Activated T-cell treated with anti-CD3 and anti-CD28 coated beads, Interleukin-2, amount 50 U/mL, for 72 hours (primary cell): ENCODE measurements at places on chromosomes 5 and 9. TPM values are rescaled to one million over a fixed set of nuclear protein-coding genes. Genes with fewer than 3 reads are reported as not detected.

Gene RNF224
- total RNA-seq, result not detected

Gene CCNB1
- 128 TPM for total RNA-seq

Gene LCN1
- not detected for total RNA-seq

Gene SMIM33
- 0.22 TPM for total RNA-seq

Gene GPR150
- 1.7 TPM for total RNA-seq

- no peaks in the 10 kb centered on the region for H3K4me1 ChIP-seq
- no peak for DNase-seq
- H3K27ac ChIP-seq, result no peak overlapping the region
- H3K4me3 ChIP-seq, result no peak overlapping the region
Observed at GRCh38 chr5:1437226-1437829, 7.9 kb downstream of the SLC6A3 start.

DNA sequence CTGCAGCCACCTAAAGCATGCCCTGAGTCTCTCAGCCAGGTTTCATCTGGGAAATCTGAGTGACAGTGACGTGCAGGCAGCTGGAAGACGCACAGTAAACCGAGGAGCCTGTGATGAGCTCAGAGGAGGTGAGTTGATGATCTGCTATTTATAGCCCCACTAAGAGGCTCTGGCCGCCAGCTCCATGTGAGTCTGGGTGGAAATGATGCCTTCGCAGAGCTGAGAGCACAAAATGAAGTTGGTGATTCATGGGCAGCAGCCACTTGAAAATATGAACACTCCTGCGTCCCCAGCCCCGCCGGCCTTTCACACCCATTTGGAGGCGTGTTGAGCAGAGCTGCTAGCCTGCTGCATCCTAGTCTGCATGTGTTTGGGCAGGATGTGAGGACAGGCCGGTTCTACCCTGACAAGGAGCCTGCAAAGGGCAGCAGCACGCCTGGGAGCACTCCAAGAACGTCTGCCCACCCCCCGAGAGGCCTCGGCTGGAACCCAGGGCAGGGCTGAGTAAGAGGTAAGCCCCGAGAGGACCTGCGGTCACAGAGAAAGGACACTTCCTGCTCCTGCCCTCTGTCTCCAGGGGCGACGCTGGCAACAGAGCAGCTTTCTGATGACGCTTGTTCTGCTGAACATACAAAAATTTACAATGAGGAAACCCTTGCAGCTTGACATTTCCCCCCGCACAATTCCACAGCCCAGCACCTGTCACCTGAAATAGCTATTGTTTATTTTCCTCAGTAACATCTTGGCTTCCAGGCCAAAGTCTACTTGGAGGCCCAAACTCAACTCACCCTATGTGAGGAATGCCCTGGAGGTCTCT is 25.1 kb upstream of the CDKN2AIPNL start:
- peak overlapping the region; percentile 58 for H3K27ac ChIP-seq
- peak; percentile 75 for DNase-seq
- peak overlapping the region; percentile 64 for H3K4me3 ChIP-seq
- H3K36me3 ChIP-seq, result no peaks in the 10 kb centered on the region

GRCh38 chr5:111901296-111901695 is 144.3 kb upstream of the NREP start:
- DNase-seq, result no peak
- no peaks in the 10 kb centered on the region for H3K4me1 ChIP-seq
- H3K4me3 ChIP-seq, result no peak overlapping the region
- H3K27me3 ChIP-seq, result no peaks in the 10 kb centered on the region
- peaks cover 1% of the 10 kb centered on the region for H3K36me3 ChIP-seq

GRCh38 chr5:143576711-143577484 is 173.4 kb upstream of the NR3C1 start:
- H3K36me3 ChIP-seq, result peaks cover 2% of the 10 kb centered on the region
- H3K4me3 ChIP-seq, result no peak overlapping the region
- H3K4me1 ChIP-seq, result peaks cover 37% of the 10 kb centered on the region
- peaks cover 20% of the 10 kb centered on the region for H3K27me3 ChIP-seq

DNA sequence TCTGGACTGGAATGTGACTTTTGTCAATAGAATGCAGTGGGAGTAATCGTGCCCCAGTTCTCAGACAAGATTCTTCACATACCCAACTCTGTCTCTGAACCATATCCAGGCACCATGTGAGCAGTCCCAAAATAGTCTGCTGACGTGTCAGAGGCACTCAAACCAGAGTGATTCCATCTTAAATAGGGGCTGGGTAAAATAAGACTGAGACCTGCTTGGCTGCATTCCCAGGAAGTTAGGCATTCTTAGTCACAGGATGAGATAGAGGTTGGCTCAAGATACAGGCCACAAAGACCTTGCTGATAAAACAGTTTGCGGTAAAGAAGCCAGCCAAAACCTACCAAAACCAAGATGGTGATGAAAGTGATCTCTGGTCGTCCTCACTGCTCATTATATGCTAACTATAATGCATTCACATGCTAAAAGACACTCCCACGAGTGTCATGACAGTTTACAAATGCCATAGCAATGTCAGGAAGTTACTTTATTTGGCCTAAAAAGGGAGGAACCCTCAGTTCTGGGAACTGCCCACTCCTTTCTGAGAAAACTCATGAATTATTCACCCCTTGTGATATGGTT is 16.9 kb upstream of the PLCXD3 start:
- H3K27ac ChIP-seq, result no peak overlapping the region
- no peak overlapping the region for H3K4me3 ChIP-seq
- H3K36me3 ChIP-seq, result no peaks in the 10 kb centered on the region
- no peaks in the 10 kb centered on the region for H3K4me1 ChIP-seq
- no peaks in the 10 kb centered on the region for H3K27me3 ChIP-seq

GRCh38 chr9:95411054-95411892 is 93.8 kb upstream of the FANCC start:
- no peak overlapping the region for H3K27ac ChIP-seq
- peaks cover 13% of the 10 kb centered on the region for H3K27me3 ChIP-seq
- no peak for DNase-seq
- peaks cover 12% of the 10 kb centered on the region for H3K4me1 ChIP-seq
- H3K36me3 ChIP-seq, result no peaks in the 10 kb centered on the region
- H3K4me3 ChIP-seq, result no peak overlapping the region

DNA sequence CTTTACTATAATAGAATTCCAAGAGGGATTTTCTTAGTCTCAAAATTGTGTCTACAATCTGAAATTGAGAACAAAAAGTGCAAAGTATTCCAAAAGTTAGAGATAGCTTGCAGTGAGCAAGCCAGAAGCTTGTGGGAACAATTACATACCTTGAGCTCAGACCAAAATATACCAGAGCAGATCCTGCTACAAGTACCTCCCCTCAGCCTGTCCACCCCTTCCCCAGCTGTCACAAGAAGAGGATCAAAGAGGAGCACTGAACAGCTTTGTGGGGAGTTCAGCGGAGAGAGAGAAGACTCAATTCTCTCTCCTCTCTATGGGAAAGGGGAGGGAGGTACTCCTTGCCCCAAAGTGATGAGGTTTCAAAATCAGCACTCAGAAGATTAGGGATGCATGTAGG is 869.2 kb upstream of the DMAC1 start:
- H3K36me3 ChIP-seq, result no peaks in the 10 kb centered on the region
- no peaks in the 10 kb centered on the region for H3K27me3 ChIP-seq
- no peak overlapping the region for H3K27ac ChIP-seq
- H3K4me1 ChIP-seq, result no peaks in the 10 kb centered on the region
- no peak for DNase-seq

- peaks cover 17% of the 10 kb centered on the region for H3K27me3 ChIP-seq
- peaks cover 60% of the 10 kb centered on the region for H3K4me1 ChIP-seq
- peak within 1 kb of the TSS; percentile 97 for H3K4me3 ChIP-seq
- H3K36me3 ChIP-seq, result no peaks in the 10 kb centered on the region
- H3K27ac ChIP-seq, result peak within 1 kb of the TSS; percentile 73
Observed at GRCh38 chr5:79513704-79514390, at the start of gene HOMER1. Gene HOMER1, minus strand, starts transcription at chr5:79514134. Its CDS starts 1,360 bp downstream, at chr5:79512774.

GRCh38 chr5:24225051-24225450 is 419.7 kb downstream of the CDH10 start:
- H3K4me1 ChIP-seq, result no peaks in the 10 kb centered on the region
- DNase-seq, result no peak
- H3K27me3 ChIP-seq, result no peaks in the 10 kb centered on the region
- peaks cover 7% of the 10 kb centered on the region for H3K36me3 ChIP-seq

DNA sequence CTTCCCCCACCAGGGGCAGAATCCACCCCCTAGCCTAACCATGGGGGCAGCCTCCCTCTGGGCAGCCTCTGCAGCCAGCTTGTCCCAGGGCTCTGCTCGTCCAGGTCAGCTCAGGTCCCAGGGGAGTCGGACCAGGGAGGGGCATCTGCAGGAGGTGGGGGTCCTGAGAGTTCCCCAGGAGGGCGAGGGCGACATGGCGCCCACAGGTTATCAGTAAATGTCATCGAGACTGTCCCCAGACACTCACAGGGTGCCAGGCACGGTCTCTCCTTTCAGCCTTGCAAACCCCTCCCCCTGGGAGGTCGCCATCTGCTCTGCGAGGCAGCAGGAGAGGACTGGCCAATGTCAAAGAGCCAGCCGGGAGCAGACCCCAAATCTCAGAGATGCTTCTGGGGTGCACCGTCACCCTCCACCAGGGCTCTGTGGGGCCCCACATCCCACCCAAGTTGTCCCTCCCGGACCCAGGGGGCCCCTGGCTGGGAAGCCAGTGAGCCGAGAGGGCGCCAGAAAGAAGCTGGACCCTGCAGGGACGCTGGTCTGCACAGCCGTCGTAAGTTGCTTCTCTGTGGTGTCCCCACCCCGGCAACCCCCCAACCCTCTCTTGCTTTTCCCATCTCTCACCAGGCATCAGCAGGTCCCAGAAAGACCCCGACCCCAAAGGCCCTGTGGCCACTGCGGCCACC is 69.3 kb downstream of the NTNG2 start:
- no peak overlapping the region for H3K27ac ChIP-seq
- H3K36me3 ChIP-seq, result no peaks in the 10 kb centered on the region
- no peak for DNase-seq
- no peak overlapping the region for H3K4me3 ChIP-seq
- no peaks in the 10 kb centered on the region for H3K27me3 ChIP-seq

- H3K4me1 ChIP-seq, result peaks cover 11% of the 10 kb centered on the region
- H3K36me3 ChIP-seq, result peaks cover under 1% of the 10 kb centered on the region
- peaks cover 17% of the 10 kb centered on the region for H3K27me3 ChIP-seq
Observed at GRCh38 chr5:57513785-57514184, 31.2 kb upstream of the ACTBL2 start.

GRCh38 chr5:138035605-138036537 is 3.0 kb upstream of the FAM13B start:
- DNase-seq, result peak; percentile 67
- H3K27me3 ChIP-seq, result no peaks in the 10 kb centered on the region
- H3K4me3 ChIP-seq, result peak overlapping the region; percentile 13
- peaks cover 40% of the 10 kb centered on the region for H3K4me1 ChIP-seq
- peaks cover 2% of the 10 kb centered on the region for H3K36me3 ChIP-seq

GRCh38 chr9:106487266-106487665 is 375.7 kb upstream of the ZNF462 start:
- no peaks in the 10 kb centered on the region for H3K4me1 ChIP-seq
- H3K27me3 ChIP-seq, result no peaks in the 10 kb centered on the region
- no peak for DNase-seq
- no peaks in the 10 kb centered on the region for H3K36me3 ChIP-seq
- no peak overlapping the region for H3K4me3 ChIP-seq
- H3K27ac ChIP-seq, result no peak overlapping the region
